ENCODE measurements at places on chromosomes 11 and 22.

DNA sequence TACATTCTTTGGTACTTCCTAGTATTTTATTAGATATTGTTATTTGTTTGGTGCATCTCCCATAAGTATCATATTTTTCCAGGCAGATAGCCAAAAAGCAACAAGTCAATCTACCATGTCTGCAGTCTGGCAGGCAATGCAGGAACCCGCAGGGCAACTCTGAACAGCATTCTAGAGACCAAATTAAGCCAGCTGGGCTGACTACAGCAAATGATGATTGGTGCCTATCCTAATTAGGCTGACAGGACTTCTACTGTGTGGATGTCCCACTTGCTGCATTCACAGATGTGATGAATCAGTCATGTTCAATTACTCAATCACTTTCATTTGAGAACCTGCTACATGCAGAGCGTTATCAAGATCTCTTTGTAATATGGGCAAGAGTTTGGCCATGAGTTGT, 40.3 kb upstream of the AMOTL1 start:
- DNase-seq: no peak

GRCh38 chr22:23820748-23821211, 18.0 kb downstream of the DERL3 start:
- no peak for DNase-seq

GRCh38 chr11:26947379-26947844, 46.5 kb upstream of the FIBIN start:
- DNase-seq: no peak

DNA sequence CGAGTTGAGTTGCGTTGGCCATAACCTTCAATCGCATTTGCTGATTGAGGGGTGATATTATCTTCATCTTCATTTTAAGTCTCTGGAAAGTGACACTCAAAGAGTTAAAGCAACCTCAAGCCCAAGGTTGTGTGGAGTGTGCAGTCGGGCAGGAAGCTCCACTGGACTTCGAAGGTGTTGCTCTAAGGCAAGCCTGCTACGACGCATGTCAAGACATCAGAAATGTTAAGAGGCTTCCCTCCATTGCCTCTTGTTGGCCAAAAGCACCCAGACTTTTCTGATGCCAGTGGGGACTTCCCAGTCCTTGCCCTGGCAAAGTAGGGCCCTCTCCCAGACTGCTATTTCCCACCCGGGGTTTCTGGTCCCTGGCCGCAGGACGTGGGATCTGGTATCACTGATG, 23.6 kb upstream of the SCGB1D1 start:
- DNase-seq: no peak

DNA sequence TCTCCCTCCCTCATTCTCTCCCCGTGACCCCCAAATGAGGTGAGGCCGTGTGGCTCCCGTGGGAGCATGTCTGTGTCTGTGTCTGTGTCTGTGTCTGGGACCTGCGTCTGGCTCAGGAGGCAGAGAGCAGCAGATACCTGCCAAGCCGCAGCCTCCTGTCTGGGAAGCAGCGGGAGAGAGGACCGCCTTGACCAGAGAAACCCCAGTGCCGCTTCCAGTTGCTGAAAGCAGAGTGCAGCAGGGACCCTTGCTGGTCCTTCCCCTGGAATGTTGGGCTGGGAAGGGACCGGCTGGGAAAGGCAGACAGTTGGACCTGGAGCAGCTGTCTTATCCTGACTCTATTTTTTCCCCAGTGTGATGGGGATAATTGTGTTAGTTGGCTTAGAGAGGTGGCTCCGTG, 525 bp downstream of the CSDC2 start:
- DNase-seq: no peak

GRCh38 chr11:7098235-7098832, 9.5 kb downstream of the RBMXL2 start:
- no peak for DNase-seq

GRCh38 chr11:114314096-114314495, 17.9 kb downstream of the NNMT start:
- DNase-seq: no peak
